Activated CD8-positive, alpha-beta T cell treated with anti-CD3 and anti-CD28 coated beads for 36 hours (primary cell): ENCODE measurements at places on chromosomes 11 and 22. TPM values are rescaled to one million over a fixed set of nuclear protein-coding genes. Genes with fewer than 3 reads are reported as not detected.

DNA sequence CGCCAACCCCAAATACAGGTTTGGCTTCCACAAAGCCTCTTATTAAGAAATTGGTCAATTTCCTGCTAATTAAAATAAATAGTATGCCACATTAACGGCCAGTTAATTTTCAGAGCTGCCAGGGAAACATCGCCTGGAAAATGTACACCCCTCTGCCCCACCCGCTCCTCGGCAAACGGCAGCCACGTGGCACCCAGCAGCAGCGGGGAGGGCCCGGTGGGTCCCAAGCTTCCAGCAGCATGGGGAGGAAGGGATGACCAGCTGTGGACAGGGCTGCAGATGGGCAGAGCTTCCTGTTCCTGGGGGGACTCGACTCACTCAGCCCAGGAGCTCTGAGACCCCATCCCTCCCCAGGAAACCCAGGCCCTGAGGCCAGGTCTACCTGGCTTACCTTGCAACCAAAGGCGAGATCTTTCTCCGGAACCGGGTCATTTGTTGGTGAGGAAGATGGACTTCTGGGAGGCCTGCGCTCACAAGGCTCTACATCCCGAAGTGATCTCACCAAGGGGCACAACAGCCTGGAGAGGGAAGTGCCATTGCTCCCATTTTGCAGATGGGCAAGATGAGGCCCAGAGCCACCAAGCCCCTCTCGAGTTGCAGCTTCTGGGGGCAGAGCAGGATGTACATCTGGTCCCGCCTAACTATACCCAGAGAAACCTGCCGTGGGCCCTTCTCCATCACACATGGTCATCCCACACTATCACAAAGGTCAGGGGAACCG lies 68.3 kb downstream of the IGLL1 start:
- DNase-seq: no peak

- no peak for DNase-seq
Observed at GRCh38 chr11:1030086-1030485, 6.4 kb downstream of the MUC6 start.

DNA sequence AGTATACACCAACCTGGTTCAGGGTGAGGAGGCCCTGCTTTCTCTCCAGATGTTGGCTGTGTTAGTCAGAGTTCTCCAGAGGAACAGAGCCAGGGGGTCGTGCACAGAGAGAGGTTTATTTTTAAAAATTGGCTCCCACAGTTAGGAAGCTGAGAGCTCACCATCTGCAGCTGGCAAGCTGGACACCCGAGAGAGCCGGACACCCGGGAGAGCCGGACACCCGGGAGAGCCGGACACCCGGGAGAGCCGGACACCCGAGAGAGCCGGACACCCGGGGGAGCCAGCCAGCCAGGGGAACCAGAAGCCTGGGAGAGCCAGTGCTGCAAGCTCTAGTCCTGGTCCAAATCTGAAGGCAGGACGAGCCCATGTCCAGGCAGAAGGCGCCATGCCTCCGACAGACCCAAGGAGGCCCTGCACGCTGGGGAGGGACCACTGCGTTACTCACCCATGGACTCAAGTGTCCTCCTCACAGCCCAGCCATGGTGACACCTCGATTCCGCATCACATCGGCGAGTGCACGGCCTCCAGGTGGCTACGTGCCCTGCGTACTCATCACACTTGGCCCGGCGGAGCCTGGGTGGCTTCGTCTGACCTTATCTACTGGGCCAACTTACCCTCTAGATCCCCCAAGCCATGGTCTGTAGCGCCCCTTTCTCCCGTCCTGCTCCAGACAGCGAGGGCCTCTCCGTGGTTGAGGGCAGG lies 99.0 kb downstream of the BRD1 start:
- DNase-seq: no peak

GRCh38 chr22:44460691-44461375 lies 37.2 kb downstream of the RTL6 start:
- DNase-seq: peak; percentile 61

- no peak for DNase-seq
Observed at GRCh38 chr11:68469642-68470041, 9.1 kb downstream of the PPP6R3 start.

DNA sequence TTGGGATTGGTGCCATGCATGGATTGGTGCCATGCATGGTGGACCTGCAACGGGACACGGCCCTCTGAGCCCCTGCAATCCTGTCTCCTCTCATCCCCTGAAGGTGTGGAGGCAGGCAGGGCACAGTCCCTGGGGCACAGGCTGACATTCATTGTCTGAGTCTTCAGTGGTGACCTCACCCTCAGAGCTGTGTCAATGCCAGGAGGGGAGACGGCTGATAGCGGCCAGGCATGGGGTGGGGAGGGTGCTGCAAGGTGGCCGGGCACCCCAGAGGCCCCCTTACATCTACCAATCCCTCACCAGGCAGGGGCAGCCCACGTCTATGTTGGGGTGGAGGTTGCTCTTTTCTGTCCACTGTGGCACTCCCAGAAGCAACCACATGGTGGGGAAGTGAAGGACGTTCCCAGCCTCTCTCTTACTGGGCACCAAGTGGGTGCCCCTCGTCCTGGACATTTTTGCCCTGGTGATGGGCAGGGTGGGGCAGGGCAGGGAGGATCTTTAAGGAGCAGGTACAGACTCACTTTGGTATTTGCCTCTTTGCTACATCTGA lies 47.6 kb downstream of the NECTIN1 start:
- no peak for DNase-seq

Gene CASP5
- not detected for total RNA-seq
